ENCODE measurements at places on chromosomes 1 and 21.
A peak's percentile ranks its signal among the peaks of the same experiment; 100 is the strongest.

DNA sequence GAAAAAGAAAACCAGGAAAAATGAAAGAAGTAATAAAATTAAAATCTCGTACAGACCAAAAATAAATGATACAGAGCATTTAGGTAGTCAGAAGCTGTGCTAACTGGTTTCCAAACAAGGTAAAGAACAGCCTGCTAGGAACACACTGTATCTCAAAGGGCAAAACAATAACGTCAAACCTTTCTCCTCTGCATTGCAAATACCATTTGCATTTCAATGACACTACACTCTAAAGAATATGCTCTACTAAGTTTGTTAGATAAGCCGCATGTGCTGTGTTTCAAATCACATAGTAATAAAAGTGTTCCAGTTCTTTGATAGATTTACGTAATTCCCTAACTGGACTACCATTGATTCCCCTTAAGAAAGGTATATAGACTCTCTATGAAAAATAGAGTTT lies 648.8 kb downstream of the PLA2G4A start:
- DNase-seq, result no peak

DNA sequence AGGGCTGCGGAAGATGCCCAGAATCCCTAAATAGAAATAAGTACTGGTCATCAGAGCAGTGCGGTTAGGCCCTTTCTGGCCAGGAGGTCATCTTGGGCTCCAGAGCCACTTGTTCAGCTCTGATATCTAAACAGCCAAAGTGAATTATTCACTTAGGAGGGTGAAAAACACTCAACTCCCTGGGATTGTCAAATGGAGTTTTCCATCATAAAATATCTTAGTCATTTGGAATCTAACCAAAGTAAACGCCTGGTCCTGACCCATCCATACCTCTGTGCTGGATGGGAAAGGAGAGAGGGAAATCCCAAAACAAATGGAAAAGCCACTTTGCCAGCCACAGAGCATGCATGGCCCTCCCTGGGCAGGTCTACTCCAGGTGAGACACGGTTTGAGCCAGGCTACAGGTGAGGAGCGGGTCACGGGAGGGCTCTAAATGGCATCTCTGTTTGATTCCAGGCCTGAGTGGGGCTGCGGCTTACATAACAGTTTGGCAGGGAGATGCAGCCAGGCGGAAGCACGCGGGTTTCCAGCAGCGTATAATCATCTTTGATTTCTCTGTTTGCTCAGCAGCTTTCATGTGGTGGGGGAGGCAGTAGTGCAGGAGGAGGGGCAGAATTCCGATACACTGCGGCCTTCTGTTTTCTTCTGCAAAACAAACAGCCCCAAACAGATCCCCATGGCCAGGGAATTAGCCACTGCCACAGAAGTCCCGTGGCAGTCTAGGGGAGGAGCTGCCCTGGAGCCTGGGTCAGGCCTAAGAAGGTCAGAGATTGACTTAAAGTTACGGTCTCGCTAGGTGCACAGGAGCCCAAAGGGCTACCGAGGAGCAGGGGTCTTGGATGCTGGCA lies 59.1 kb upstream of the ZNF648 start:
- DNase-seq, result peak; percentile 16

- peak; percentile 96 for DNase-seq
Observed at GRCh38 chr1:113109908-113110554, 37.0 kb downstream of the LRIG2 start.

DNA sequence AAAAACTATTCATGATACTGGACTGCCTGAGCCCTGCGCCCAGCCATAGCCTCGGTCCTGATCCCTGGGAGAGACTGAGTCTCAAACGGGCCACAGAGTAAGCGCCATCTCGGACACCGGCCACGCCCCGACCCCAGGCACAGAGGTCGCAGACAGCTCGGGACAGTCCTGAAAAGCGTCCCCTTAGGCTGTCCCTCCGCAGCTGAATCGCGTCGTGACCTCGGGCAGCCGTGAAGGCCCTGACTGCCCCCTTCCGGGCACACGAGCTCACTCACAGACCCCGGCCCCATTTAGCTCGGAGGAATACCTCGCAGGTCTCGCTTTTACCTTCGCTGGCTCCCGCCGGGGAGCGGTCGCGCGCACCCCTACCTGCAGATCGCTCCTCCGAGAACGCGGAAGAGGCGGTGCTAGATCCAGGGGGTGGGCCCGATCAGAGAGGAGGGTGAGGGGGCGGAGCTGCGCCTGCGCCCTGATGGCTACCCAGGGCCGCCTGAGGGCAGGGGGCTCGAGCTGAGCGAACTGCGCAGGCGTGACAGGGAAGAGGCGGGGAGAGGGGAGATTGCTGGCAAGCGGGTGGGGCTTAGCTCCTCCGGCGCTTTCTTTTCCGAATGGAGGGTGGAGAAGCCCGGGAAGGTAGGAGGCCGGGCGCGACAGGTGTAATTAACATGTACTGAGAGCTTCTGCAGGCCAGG lies at the start of gene MKNK1:
TSS of gene MKNK1 (minus strand) at position 411 of the 692 bp plus-strand sequence. CDS start 20,941 bp downstream, outside the sequence.
- DNase-seq, result peak; percentile 89

- no peak for DNase-seq
Observed at GRCh38 chr1:246775531-246776385, 51.5 kb downstream of the SCCPDH start.

GRCh38 chr1:32817815-32818786 lies 648 bp downstream of the S100PBP start:
- DNase-seq, result no peak

GRCh38 chr1:109788695-109789521 lies 25.2 kb upstream of the EPS8L3 start:
- no peak for DNase-seq

DNA sequence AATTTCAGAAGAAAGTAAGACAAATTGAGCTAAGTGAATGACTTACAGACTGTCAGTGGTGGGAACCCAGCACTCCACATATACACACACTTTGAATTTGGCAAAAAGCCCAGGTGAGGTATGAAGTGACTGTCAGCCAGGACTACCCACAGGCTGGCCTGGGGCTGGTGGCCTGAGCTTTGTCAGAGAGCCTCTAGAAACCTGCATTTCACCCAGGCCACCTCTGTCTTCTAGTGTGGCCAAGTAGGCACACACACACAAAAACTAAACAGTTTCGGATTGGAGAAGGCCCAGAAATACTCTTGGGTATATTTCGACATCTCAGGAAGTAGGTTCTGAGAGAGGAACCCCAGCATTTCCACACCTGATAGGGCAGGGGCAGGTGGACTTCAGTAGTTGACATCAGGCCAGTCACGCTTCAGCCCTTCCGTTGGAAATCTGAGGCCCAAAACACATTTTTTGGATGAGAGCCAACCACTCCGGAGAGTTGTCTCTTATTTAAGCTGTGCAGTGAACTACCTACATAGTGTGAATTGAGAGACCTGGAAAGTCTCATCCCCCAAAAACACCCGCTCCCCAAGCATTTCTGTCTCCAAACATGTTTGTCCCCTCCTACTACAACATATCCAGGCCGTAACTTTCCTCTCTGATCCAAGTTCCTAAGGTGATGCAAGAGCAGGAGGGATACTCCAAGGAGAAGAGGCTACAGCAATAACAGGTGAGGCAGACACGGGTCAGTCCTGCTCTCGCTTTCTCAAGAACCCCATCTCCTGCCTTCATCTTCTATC lies 167.2 kb upstream of the PROX1 start:
- no peak for DNase-seq

- no peak for DNase-seq
Observed at GRCh38 chr1:33191731-33192275, 10.0 kb upstream of the TRIM62 start.

- DNase-seq, result no peak
Observed at GRCh38 chr21:15653710-15654109, 76.1 kb upstream of the USP25 start.

DNA sequence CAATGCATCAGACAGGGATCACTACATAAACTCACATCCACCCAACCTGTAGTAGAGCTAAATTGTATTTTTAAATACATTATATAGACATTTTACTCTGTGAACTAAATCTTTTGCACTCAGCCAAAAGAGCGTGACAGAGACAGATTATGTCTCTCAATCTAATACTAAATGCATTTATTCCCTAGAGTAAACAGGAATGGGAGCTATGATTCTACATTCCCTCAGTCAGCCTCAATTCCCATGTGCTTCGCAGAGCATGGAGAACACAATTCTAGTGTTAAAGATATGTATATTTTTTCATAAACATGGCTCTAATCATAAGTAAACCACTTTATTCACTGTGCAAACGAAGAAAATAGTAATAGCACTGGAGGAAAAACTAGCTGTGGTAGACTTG lies 16.5 kb downstream of the PIGK start:
- DNase-seq, result no peak

GRCh38 chr21:32044205-32045180 lies 171.7 kb downstream of the HUNK start:
- DNase-seq, result no peak

DNA sequence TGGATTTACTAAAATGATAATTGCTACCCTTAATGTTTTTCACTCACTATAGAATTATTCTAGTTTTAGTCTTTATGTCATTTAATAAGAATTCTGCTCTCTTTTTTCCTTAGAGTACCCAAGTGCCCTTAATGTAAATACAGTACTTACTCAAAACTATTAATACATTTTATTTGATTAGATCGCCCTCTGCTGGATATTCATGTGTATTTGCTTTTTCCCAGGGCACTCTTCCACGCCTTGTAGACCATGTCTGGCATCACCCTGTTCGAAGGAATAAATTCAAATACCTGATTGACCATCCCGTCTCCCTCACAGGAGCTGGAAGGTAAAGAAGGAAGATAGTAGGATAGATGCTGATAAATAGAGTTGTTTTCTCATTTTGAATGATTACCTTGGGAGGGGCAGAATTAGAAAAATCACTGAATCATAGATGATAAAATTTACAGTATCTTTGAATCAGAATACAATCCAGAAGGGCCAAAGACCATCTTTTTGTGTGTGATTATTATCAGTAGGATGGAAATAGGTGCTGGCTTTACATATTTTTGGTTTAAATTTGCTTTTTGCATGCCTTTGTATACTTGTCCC lies 4.1 kb downstream of the AXDND1 start:
- peak; percentile 53 for DNase-seq

GRCh38 chr1:169601096-169601881 lies 15.0 kb upstream of the F5 start:
- no peak for DNase-seq

DNA sequence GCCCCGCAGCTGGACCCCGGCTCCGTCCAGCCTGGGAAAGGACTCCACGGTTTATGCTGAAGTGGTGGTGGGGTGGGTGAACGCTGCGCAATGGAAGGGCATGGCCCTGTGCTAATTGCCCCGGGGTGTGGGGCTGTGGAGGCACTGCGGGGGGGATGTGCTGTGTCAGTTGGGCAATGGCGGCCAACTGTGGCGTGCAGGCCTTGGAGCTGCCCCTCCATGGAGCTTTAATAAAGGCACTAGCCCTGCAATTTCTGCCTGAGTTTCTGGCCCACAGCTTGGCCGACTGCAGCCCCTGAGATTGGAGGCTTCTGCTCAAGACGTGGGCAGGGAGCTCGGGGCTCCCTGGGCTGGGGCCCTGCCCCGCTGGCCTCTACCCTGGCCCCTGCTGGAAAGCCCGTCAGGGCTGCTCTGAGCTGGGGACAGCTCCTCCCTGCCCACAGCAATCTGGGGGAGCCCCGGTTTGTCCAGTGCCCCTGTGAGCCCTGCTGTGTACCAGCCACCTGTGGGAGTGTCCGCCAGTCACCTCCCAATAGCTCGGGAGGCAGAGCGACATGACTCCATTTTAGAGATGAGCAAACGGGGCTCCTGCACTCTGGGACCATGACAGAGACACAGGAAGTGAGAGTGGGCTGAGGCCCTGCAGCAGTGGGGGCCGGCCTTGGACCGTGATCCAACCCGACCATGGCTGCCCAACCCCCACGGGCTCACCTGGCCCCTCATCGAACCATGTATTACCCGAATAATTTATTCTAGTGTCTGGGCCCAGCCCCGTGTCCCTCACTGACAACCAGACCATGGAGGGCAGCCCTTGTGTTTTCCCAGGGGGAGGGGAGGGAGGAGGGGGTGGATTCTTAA lies 8.7 kb upstream of the TNFRSF14 start:
- DNase-seq, result no peak

- no peak for DNase-seq
Observed at GRCh38 chr1:47660622-47661021, 222.8 kb downstream of the FOXD2 start.

DNA sequence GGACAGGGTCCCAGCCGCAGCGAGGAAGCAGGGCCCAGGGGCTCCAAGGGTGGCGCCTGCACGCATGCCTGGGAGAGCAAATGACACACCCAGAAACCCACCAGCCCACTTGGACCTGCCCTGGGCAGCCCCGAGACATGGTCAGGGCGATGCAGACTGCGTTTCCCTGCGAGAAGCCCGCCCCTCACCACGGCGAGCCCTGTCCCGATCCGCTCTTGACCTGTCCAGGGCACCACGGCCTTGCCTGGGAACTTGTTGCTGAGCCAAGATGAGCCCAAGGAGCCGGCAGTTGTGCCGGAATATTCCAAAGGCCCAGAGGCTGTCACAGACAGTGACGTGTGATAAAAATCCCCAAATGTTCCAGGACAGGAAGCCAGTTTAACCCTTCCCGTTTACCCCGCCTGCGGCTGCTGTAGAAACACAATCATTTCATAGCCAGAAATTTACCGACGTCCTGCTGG lies 78.1 kb downstream of the SIK1 start:
- peak; percentile 59 for DNase-seq

- peak; percentile 34 for DNase-seq
Observed at GRCh38 chr1:102897557-102897956, 210.8 kb downstream of the COL11A1 start.

DNA sequence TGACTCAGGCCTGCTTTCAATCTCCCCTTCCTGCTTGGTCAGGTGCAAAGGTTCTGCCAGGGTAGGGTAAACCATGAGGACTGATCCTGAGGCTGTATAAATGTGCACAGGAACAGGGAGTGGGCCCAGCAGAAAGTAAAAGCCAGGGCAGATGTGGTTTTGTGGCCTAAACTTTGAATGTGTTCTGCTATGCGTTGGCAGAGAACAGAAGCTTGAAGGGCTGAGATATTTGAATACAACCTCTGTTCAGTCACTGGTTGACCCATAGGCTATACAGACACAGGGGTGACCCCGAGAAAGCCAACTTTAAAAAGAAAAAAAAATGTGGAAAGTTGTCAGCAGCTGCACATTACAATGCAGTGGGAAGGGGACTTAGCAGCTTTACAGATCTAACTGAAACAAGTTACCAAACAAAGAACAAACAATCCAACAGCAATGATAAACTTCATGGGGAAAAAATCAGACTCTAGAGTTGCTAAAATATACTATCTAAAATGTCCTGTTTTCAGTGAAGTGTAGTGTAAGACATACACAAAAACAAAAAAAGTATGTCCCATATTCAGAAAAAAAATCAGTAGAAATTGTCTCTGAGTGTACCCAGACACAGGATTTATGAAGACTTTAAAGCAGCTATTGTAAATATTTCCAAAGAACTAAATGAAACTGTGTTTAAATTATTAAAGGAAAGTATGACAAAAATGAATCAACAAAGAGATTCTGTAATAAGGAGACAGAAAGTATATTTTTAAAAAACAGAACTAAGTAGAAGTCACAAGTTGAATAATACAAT lies 216.1 kb downstream of the RPS6KC1 start:
- no peak for DNase-seq

GRCh38 chr1:153770797-153771196 lies 4.4 kb upstream of the SLC27A3 start:
- DNase-seq, result no peak

- peak; percentile 3 for DNase-seq
Observed at GRCh38 chr21:36321325-36322082, 1.5 kb downstream of the MORC3 start.

- DNase-seq, result no peak
Observed at GRCh38 chr1:204821476-204821875, 49.2 kb upstream of the NFASC start.

- DNase-seq, result no peak
Observed at GRCh38 chr1:109282497-109282951, 421 bp downstream of the PSRC1 start.
